ENCODE measurements at places on chromosomes 16 and 17.

- no peak for DNase-seq
Observed at GRCh38 chr17:47862621-47863440, 11.9 kb upstream of the SP6 start.

DNA sequence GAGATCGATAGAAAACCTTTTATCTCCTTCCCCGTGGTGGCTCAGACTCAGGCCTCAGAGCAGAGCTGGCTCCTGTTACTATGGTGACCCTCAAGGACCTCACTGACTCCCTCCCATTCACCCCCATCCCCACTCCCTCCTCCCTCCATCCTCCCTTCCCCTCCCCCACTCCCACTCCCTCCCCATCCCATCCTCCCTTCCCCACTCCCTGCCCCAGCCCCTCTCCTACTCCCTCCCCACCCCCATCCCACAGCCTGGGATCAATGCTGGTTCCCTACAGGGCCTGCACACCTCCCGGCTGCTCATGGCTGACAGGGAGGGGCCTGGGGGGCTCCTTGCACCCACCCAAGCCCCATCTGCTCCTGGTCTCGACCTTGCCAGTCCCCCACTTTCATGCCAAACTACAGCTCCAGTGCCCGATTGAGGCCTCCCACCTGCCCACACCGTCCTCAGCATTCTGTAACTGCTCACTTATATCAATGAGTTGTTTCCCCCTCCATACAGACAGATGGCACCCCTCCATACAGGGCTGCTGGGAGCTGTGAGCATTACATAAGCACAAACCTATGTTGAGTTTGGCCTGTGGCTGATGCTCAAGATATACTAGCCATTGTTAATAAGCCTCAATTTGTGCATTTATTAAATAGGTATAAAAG lies 11.6 kb upstream of the RAI1 start:
- DNase-seq = no peak

GRCh38 chr17:63369233-63369632 lies 76.9 kb downstream of the CYB561 start:
- DNase-seq = no peak

DNA sequence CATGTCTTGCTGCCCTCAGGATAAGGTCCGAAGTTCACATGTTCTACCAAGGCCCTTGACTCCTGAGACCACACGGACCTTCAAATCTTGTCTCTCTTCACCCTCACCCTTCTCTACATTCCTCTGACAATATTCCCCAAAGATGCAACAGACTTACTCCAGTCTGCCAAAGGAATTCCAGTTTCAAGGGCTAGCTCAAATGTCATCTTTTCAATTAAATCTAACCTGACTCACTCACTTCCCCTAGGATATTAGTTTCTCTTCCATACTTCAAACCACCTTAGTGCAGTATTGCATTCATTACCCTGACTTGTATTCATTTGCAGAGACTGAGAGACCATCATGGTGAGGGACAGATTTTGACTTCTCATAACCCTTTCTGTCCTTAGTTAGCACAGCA lies 59.6 kb upstream of the ADCY9 start:
- no peak for DNase-seq

DNA sequence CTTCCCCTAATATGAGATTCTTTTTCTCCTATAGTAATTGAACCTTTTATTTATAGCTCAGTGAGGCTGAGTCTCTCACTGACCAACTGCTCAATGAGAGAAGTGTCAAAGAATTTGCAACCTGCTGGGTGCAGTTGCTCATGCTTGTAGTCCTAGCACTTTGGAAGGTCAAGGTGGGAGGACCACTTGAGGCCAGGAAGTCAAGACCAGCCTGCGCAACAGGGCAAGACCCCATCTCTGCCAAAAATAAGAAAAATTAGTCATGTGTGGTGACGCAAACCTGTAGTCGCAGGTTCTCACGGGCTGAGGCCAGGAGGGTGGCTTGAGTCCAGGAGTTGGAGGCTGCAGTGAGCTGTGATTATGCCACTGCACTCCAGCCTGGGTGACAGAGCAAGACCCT lies 30.9 kb upstream of the CRYBA1 start:
- no peak for DNase-seq

- DNase-seq = no peak
Observed at GRCh38 chr16:9384141-9384540, 292.7 kb downstream of the HAPSTR1 start.

DNA sequence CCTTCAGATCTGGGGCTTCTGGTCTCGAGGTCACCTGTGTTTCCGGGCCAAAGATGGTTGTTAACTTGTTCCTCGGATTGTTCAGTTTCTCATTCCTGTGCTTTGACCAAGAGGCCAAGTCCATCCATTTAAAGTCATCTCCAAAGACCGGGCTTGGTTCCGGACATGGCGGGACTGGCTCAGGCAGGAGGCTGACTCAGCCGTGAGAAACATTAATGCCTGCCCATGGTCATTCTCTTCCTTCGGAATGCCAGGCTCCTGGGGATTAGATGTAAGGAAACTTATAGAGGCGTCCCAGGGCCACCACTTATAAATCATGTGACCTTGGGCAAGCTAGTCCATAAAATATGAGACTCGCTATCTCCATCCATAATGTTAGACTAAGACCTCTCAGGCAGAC lies 13.6 kb upstream of the NKD1 start:
- no peak for DNase-seq

Measured in activated naive CD8-positive, alpha-beta T cell treated with anti-CD3 and anti-CD28 coated beads, Interleukin-2, amount 50 U/mL, for 16 hours (primary cell).